ENCODE measurements at places on chromosomes 3 and 15. TPM values are rescaled to one million over a fixed set of nuclear protein-coding genes. Genes with fewer than 3 reads are reported as not detected.

The NIT2 gene
- 37.8 TPM for total RNA-seq

The KLHL40 gene
- not detected for total RNA-seq

The CA12 gene
- total RNA-seq, result 0.70 TPM

The ARGFX gene
- not detected for total RNA-seq

The ZPLD1 gene
- not detected for total RNA-seq

The PLA1A gene
- total RNA-seq, result not detected

The TNFSF10 gene
- not detected for total RNA-seq

The XCR1 gene
- total RNA-seq, result not detected

The RAB11A gene
- total RNA-seq, result 229 TPM

The PRKAR2A gene
- total RNA-seq, result 40.8 TPM

The C3orf20 gene
- total RNA-seq, result 0.04 TPM

The SOX14 gene
- 1.2 TPM for total RNA-seq

The SLC28A2 gene
- total RNA-seq, result not detected

The SLC12A1 gene
- 0.26 TPM for total RNA-seq

The PYDC2 gene
- not detected for total RNA-seq

The CD80 gene
- not detected for total RNA-seq

The SPRED1 gene
- 27.5 TPM for total RNA-seq

The UBA7 gene
- total RNA-seq, result 0.55 TPM

The DCP1A gene
- total RNA-seq, result 15.9 TPM

The FAM174B gene
- 26.8 TPM for total RNA-seq

The IL1RAP gene
- 3.7 TPM for total RNA-seq

The CNTN6 gene
- not detected for total RNA-seq

The OIP5 gene
- total RNA-seq, result 45.0 TPM

The TUBGCP5 gene
- total RNA-seq, result 26.1 TPM

The ATP13A5 gene
- total RNA-seq, result 0.03 TPM

The TMCO5A gene
- not detected for total RNA-seq
